ENCODE measurements at places on chromosomes 2 and 18.

GRCh38 chr2:136127356-136127755 lies 9.4 kb upstream of the CXCR4 start:
- DNase-seq: no peak

GRCh38 chr2:19362755-19363473 lies 4.5 kb upstream of the OSR1 start:
- DNase-seq: peak; percentile 82

DNA sequence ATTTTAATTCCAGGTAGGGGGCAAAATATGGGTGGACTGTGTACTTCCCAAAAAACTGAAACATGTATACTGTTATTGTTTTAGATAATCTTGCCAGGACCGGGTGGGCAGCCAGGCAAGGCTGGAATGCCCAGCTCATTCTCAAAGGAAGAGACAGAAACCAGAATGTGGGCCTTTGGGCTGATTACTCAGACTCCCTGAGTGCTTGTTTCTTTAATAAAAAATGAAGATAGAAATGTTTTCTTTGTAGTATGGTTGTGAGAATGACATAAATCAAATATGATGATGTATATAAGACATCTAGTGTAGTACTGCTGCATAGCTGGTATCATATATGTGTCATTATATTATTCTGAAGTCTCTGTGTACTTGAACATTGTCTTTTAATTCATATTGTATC lies 231.6 kb upstream of the NT5C1B start:
- no peak for DNase-seq

DNA sequence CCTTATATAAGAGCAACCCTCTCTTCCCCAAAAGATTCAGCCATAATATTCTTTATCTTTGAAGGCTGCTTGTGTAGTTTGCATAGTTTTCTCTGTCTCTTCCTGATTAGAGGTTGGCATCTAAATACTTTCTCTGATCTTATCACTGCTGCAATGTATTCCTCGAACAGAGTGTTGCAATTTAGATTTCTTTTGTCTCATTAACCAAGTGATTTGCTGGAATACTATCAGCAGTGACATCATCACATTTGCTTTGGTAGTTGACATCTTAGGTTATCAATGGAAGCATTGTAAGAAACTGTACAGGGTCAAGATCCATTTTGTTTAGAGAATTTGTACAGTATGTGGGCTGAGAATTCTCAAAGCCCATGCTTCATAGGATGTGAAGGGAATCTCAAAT lies 72.0 kb upstream of the NEUROD1 start:
- DNase-seq: no peak

- no peak for DNase-seq
These were observed 66.9 kb upstream of the ZNG1B start for GRCh38 chr2:113370478-113371091.

DNA sequence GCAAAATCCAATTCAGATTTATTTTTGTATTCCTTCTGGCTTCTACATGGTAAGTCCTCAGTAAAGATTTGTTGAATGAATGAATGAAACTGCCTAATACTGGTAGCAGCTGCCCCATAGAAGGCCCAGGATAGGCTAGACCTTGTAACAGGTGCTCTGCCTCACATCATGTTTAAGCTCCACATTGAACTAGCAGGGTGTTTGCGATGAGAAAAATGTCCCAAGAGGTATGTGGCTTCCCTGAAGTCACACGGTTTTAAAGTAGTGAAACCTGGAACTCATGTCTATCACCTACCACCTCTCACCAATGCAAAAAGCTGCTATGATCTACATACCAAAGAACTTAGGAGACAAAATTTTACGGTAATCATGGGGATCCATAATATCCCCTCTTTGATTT lies 765 bp upstream of the LHCGR start:
- no peak for DNase-seq
